ENCODE measurements at places on chromosomes 13 and 19.

GRCh38 chr13:113421673-113422270 lies 31.5 kb downstream of the ADPRHL1 start:
- DNase-seq = no peak

DNA sequence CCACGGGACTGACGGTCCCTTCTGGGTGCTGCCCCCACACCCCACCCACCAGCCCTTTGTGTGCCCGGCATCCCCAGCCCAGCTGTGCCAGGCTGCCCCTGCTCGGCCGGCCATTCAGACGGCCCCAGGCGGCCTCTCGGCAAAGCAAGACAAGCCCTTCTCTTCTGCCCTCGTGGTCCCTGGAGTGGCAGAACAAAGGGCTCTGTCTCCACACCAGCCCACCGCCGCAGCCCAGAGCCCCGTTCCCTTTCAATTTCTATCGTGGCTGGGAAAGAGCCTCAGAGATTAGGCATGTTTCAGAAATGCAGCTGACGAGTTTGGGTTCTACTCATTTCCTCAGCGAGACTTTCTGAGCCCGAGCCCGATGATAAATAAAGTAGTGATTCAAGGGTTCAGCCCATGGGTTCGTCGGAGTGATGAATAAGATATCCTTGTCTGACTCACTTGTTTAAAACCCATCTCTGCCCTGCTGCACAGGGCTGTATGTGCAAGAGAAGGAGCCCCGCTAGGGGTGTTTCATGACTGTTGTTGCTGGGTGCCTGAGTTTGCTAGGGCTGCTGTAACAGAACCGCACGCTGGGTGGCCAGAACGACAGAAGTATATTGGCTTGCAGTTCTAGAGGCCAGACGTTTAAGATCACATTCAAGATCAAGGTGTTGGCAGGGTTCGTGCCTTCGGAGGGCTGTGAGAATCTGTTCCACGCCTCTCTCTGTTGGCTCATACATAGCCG lies 4.3 kb downstream of the MYO9B start:
- DNase-seq = no peak

- DNase-seq = no peak
Measured at GRCh38 chr19:51689751-51690453, 3.2 kb upstream of the SPACA6 start.

DNA sequence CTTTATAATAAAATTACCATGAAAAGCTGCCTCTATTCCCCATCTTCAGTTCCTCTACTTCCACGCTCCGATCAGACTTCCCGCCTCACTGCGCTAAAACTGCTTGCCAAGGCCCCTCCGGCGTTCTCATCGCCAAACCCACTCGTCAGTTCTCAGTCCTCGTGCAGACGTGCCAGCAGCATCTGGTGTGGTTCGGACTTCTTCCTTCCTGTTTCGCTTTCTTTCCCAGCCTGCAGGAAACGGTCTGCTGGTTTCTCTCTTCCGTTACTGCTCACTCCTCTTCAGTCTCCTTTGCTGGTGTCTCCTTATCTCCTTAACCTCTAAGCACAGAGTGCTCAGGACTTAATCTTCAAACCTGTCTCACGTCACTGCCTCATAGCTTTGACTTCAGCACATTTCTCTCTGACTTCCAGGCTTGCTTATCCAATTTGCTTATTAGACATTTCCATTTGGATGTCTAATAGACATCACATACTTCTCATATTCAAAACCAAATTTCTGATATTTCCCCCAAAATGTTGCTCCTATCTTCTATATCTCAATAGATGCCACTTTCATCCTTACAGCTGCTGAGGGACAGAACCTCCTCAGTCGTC lies 40.3 kb downstream of the RCBTB2 start:
- no peak for DNase-seq

GRCh38 chr13:104785952-104786351 lies 1719.7 kb upstream of the SLC10A2 start:
- DNase-seq = no peak

DNA sequence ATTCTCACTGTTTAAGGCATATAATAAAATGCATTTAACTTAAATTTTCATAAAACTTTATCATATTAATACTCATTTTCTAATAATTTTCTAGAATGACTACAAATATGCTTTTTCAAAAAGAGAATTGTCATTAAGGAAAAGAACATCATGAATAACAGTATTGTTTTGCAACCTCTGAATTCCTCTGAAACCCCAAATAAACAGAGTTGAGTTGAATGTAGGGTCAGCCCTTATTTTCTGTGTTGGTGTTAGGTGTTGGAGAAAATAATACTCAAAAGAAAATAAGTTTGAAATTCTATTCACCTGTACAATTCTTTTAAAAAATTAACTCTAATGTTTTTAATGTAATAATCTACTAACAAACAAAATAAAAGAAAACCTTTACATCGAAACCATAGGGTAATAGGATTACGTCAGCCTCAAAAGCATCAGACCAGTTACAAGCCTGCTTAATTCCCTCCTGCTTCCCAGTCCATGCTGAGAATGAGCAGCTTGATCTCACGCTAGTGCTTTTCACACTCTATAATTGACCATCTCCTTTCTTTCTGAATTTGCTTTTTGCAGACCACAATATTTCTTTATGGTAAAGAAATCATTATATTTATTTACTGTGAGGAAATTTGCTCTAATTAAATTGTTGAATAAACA lies 160.9 kb downstream of the PCDH9 start:
- no peak for DNase-seq

DNA sequence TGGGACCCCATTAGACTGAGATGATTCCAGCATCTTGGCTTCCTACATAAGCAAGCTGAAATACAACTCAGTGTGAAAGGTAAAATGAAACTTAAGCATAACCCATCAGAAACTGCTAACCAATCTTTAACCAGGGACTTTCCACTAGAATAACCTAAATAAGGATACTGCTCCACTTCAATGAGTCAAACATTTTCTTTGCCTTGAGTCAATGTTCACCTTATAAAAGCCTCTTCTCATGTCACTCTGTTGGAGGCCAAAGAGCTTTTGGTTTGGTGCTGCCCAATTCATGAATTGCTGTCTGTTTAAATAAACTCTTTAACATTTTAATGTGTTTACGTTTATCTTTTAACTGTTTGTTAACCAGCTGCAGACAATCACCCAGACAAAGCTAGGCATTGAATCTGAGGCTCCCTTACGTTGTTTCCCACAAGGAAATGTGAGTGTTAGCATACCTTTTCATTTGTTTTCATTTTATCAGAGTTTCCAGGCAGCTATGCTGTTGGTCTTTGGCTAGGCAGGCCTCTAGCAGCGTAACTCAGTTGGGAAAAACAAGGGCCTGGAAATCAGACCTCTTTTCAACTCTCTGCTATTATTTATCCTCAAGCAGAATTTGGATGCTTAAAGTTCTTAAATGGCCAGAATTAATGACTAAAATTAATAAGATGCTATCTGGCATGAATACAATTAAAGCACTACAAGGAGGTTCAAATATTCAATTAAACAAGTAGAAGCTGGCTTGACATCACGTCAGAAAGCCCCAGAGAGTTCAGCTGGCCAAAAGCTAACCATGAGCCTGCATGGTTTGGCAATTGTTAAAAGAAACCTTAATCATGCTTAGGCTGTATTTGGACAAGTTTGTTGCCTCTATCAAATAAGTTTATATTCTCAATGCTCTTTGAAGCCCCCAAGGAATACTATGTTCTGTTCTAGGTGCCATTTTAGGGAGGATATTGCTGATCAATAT lies 200.2 kb downstream of the DCLK1 start:
- peak; percentile 18 for DNase-seq

DNA sequence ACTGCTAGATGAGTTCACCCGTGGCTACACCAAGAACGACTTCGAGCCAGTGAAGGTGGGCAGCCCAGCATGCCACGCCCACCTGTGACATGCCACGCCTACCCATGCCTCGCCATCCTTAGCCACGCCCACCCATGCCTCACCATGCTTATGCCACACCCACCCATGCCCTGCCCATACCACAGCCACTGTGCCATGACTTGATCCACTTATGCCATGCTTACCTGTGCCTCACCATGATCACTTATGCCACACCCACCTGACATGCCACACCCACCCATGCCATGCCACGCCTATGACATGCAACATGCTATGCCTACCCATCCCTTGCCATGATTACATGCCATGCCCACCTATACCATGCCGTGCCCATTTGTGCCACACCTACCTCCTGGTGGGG lies 12.9 kb upstream of the USE1 start:
- no peak for DNase-seq

- no peak for DNase-seq
Measured at GRCh38 chr13:25529425-25529824, 157.7 kb downstream of the ATP8A2 start.

DNA sequence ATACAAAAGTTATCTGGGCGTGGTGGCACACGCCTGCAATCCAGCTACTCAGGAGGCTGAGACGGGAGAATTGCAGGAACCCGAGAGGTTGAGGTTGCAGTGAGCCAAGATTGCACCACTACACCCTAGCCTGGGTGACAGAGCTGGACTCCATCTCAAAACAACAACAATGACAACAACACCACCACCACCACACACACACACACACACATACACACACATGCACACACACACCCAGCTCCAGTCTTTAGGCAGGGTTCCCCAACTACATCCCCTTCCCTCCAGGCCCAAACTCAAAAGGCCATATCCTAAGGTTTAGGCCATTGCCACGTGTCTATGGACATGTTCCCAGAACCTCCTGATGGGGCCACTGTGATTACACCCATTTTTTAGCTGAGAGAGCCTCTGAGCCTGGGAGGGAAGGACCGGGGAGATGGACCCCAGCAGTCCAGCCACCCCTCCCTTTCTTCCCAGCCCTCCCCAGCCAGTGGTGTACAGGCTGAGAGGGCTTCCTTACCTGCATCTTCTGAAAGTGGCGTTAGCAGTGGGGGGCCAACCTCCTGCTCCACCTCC lies 9.0 kb upstream of the DMWD start:
- DNase-seq = no peak

GRCh38 chr13:44050450-44051063 lies 170.9 kb downstream of the LACC1 start:
- DNase-seq = no peak

GRCh38 chr19:49923055-49924003 lies 5.7 kb upstream of the ATF5 start:
- DNase-seq = no peak

GRCh38 chr13:35711909-35712308 lies 235.4 kb upstream of the MAB21L1 start:
- DNase-seq = no peak

GRCh38 chr13:81874253-81874652 lies 1533.3 kb upstream of the SPRY2 start:
- no peak for DNase-seq

DNA sequence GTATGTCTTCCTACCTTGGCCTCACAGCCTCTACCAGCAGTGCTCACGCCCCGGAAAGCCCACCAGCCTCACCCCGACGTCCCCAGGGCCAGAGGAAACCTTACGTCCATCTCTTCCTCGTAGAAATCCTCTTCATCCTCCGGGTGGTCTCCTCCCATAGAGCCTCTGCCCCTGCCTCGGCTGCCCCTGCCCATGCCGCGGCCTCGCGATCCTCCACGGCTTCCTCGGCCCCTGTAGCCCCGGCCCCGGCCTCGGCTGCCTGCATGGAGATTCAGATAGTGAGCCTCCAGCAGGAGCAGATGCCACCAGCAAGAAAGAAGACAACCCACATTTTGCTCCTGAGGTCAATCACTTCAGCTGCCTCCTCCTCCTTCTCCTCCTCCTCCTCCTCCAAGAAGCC lies 27.3 kb downstream of the ZC3H4 start:
- DNase-seq = no peak

All from COR-L47 (cell line).